ENCODE measurements at places on chromosomes 6 and 20.

GRCh38 chr6:65416621-65417020 lies 290.4 kb downstream of the EYS start:
- no peak for DNase-seq

GRCh38 chr20:53364646-53365045 lies 229.0 kb downstream of the ZNF217 start:
- DNase-seq: no peak

DNA sequence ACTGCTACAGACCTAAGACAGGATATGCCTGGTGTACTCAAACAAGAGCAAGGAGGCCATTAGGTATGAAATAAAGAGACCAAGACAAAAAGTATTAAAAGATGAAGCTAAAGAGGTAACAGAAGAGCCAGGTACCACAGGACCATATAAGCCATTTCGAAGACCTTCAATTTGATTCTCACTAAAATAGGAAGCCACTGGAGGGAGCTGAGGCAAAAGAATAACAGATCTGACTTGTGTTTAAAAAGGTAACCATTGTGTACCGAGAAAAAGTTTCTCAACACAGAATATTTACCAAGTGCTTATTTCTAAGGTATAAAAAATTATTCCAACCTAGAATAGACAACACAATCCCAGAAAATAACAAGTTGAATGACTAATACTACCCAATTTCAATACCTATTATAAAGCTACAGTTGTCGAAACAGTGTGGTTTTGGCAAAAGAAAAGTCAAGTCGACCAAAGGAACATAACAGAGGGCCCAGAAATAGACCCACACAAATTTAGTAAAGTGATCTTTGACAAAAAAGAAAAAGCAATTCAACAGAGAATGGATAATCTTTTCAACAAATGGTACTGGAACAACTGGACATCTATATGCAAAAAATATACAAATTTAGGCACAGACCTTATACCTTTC lies 125.3 kb upstream of the DST start:
- DNase-seq: no peak

GRCh38 chr6:142274656-142275055 lies 27.2 kb upstream of the ADGRG6 start:
- DNase-seq: no peak

GRCh38 chr20:24970754-24971153 lies 21.7 kb downstream of the CST7 start:
- DNase-seq: no peak

- DNase-seq: no peak
Measured at GRCh38 chr6:170290296-170291128, at the start of gene DLL1. TSS of gene DLL1 (minus strand) at chr6:170291078. CDS start at chr6:170290139, 939 bp downstream.

DNA sequence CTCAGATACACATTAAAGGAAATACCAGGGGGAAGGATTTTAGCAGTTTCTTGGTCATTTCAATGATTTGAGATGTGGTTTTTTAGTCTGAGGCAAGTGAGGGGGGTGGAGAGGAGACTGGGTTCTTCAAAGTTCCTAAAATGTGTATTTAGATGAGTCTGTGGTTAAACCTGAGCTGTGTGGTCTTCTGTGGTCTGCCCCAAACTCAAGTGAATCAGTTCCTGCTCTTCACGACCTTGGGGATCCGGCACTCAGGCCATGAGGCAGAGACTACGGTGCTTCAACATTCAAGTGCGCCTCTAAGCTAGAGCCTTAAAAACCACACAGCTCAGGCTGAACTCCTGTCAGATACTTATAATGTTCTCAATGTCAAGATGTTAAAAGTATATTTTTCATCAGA lies 406.7 kb downstream of the LMBRD1 start:
- no peak for DNase-seq

- DNase-seq: no peak
Measured at GRCh38 chr6:3119040-3119723, 671 bp downstream of the BPHL start.

GRCh38 chr20:48787861-48788375 lies 39.9 kb downstream of the PREX1 start:
- no peak for DNase-seq

GRCh38 chr6:134675110-134676054 lies 274.5 kb downstream of the ALDH8A1 start:
- no peak for DNase-seq

- no peak for DNase-seq
Measured at GRCh38 chr6:100613656-100614055, 148.9 kb upstream of the SIM1 start.

GRCh38 chr6:153588330-153588729 lies 450.7 kb upstream of the OPRM1 start:
- DNase-seq: no peak

DNA sequence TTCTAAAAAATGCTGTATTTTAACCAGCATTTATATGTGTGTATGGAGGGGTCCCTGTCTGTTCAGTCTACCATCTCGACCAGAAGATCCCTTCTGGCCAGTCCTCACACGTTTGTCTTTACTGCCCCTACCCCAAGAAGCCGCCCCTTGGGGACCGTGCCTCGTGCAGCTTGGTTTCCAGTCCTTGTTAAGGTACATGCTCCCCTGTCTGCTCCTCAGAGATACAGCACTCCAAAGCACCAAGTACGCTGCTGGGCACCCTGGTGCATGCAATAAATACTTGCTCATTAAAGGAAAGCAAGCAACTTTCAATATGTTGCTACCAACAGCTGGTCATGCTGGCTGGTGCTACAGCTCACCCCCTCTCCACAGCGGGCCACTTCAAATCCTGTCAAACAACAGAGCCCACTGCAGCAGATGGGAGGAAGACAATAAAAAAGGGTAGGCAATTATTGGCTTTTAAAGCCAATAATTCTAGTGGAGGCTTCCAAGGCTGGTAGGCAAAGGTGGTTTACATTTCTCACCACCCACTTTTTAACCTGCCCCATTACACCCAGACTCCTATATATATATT lies 61.6 kb downstream of the PSMG4 start:
- no peak for DNase-seq

DNA sequence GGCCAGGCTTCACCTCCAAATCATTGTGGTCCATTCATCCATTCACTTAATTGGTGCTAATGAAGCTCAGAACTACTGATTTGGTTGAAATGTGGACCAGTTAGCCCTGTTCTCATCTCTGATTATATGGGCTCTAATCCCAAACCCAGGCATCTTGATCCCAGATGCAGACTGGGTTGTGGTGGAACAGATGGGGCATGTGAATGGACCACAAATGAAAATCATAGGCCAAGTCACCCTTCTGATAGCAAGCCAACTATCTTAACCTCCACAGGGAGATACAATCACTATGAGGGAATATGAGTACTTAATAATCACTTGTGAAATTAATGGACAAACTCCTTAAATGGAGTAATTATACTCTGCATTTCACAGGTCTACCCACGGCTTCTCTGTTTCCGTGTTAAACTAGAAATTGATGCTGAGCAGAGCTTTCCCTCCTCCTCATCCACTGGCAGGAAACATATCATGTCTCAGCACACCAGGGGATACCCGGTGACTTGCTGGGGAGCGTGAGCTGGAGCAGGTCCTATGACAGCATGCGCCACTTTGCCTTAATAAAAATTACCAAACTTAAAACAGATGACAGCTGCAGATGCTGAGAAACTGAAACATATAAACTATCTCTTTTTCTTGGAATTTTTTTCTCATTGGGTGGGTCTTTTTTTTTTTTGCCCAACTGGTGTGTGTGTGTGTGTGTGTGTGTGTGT lies 108.8 kb upstream of the HEY2 start:
- no peak for DNase-seq

DNA sequence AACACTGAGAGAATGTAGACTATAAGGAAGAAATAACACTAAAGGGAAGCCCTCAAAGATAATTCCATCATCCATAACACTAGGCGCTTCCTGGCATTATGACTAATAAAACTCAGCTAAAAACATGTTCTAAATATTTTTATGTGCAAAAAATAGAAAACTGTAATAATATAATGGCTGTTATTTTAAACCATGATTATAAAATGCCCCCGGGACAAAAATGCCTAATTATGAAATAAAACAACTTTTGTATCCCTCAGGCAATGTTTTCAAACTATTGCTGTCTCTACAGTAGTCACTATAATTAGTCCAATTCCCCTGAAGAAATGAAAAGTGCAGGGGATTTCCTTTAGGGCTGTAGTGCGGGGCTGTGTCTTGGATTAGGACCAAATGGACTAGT lies 242.4 kb downstream of the RNF144B start:
- no peak for DNase-seq

DNA sequence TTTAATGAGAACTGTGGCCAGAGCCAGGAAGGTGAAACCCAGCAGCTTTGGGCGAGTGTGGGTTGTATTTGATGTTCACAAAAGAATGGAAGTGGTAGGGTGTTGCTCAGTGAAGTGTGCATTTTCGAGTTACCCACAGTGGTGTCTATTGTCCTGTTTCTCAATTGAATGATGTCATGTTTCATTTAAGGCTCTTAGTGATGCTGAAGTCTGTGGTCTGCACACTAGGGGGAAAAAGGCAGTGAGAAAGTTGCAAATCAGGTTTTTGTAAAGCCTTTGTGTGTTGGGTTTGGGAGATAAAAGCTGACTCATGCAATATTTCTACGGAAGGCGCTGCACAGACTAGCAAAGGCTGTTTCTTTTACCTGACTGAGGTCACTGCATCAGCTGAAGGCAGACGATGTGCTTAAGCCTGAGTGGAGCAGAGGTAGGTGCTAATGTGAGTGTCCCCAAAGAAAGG lies 121.1 kb downstream of the PLEKHG1 start:
- no peak for DNase-seq

- no peak for DNase-seq
Measured at GRCh38 chr20:53942472-53942816, 128.0 kb downstream of the BCAS1 start.
